EL (cell line): ENCODE measurements at places on chromosomes 7 and 10.

- DNase-seq, result no peak
Measured at GRCh38 chr10:111856631-111857030, 326.9 kb downstream of the GPAM start.

DNA sequence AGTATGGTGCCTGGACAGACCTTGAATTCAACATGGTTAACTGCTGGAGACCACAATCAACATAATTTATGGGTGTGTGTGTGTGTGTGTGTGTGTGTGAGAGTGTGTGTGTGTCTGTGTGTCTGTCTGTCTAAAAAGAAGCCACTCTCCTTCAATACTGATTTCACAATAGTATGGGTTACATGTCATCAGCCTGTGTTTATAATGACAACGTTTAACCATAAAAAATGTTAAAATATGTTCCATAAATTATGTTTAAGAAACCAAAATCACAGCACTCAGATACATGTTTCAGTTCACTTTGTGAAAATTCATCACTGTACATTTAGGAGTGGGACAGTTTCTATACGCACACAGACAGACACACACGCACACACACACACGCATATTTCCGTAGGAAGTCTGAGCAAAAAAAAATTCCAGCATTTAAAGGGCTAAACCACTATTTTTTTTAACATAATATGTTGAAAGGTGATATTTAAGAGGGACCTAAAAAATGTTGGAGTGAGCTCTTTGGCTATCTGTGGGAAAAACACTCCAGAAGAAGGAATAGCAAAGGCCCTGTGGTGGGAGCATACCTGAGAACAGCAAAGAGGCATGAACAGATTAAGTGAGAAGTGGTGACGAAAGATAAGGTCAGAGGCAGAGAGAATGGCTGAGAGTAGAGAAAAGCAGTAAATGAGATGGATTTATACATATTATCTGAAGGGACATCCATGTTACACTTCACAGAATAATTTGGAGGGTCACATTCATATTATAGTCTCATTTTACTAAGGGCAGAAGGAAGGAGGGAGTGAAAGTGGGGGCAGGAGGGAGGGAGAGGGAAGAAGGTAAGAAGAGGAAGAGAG lies 10.9 kb downstream of the PDZD8 start:
- DNase-seq, result peak; percentile 37

DNA sequence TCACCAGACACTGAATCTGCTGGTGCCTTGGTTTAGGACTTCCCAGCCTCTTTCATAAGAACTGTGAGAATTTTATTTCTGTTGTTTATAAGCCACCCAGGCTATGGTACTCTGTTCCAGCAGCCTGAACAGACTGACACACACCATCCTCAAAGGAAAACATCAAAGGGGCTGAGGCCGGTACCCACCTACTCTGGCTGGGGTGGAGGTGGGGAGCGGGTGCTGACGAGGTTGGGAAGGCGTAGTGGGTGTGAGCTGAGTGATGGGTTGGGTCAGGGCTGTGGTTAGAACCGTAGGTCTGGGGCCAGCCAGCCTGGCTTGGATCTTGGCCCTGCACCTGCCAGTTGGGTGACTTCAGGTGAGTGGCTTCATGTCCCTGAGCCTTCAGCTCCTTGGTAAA lies 136.3 kb downstream of the SH3PXD2A start:
- DNase-seq, result no peak

DNA sequence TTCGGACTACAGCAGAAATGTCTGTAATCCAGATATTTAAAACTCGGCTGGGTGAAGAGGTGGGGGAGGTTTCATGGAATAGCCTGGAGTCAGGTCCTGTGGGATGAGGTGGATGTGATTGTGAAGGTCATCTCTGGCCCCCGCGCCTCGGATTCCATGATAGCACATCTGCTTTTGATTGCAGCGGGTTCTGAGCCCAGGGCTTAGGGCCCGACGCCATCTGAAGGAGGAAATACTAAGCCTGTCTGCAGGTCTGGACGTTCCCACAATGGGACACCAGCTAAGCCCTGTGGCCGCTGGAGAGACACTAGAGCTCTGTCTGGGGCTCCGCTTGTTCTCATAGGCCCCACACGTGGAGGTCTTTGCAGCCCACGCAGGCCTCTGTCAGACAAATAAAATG lies 328.7 kb downstream of the CXCL12 start:
- no peak for DNase-seq

- DNase-seq, result no peak
Measured at GRCh38 chr10:125024497-125025234, 82.7 kb downstream of the ZRANB1 start.

GRCh38 chr10:106355450-106355849 lies 809.1 kb downstream of the SORCS1 start:
- no peak for DNase-seq

GRCh38 chr7:143485500-143485899 lies 7.8 kb downstream of the TAS2R41 start:
- peak; percentile 67 for DNase-seq

DNA sequence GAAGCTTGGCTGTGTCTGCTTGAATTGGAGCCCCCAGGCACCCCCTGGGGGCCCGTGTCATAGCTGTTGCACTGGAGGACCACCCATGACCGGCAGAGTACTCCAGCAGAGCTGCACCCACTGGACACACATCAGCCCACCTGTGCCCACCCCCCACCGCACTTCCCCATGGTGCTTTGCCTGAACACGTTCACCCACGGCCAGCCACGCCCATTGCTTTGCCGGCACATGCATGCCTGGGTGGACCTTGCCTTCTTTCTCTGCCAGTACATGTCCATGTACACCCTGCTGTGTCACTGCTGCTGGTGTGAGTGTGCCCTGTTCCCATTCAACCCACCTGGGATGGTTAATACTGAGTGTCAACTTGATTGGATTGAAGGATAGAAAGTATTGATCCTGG lies 88.7 kb downstream of the SAMD9 start:
- no peak for DNase-seq

GRCh38 chr10:73232887-73233286 lies 14.2 kb downstream of the DNAJC9 start:
- no peak for DNase-seq

DNA sequence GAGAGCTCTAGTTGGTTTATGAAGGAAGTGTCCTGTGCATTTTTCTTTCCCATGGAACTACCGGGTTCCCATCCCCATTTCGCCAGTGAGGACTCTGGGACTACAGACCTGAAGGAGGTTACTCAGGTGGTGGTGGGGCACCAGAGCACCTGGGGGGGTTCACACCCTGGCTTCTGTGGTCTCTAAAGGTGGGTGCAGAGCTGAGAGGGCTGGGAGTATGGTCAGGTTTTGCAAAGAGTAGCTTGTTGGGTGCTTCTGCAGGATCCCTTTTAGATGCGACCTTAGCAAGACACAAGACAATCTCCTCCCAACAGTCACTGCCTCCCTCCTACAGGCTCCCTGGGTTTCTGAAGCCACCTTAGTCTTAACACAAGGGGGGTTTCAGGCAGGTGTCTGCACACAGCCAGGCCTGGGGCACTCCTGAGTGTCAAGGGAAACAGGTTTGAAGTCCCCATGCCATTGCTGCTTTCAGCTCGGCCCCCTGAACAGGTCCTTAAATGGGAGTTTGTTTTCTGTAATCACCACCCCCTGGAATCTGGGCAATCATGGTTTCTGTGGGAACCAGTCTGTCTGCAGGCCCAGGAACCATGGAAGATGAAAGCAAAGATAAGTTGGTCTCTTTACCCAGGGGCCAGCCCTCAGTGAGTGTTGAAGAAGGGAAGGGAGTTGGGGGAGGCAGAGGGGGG lies 9.9 kb upstream of the CXCL12 start:
- no peak for DNase-seq

- DNase-seq, result no peak
Measured at GRCh38 chr7:93736668-93737369, 153.7 kb downstream of the TFPI2 start.

GRCh38 chr7:101563198-101563901 lies 65.7 kb downstream of the MYL10 start:
- DNase-seq, result no peak

DNA sequence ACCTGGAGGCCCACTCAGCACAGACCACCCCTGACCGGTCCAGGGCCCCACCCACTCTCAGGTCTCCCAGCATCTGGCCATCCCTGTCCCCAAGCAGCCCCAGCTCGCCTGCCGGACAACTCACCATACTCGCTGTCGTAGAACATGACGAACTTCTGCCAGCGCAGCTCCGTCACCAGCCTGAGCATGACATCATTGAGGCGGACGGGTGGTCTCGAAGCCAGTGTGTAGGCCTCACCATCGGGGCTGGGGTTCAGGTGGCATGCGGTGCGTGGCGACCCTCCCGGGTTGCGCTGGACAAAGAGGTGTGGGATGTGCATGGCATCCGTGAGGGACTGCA lies 160.4 kb downstream of the GRID1 start:
- DNase-seq, result no peak

GRCh38 chr10:34333513-34333912 lies 481.6 kb downstream of the PARD3 start:
- DNase-seq, result peak; percentile 34

DNA sequence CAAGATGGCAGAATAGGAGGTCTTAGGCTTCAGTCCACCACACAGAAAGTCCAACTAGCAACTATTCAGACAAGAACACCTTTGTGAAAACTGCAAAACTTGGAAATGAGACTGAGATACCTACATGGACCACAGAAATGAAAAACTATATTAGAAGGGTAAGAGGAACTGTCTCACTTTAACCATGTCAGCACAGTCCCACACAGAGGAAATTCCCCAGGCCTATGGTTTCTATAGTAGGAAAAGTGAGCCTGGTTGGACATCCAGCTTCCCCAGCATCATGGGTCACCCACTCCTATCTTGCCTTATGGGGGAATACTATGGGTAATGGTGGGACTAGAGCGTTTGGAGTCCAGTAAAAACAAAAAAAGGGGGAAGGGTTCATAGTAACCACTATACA lies 38.8 kb upstream of the CDK6 start:
- no peak for DNase-seq

DNA sequence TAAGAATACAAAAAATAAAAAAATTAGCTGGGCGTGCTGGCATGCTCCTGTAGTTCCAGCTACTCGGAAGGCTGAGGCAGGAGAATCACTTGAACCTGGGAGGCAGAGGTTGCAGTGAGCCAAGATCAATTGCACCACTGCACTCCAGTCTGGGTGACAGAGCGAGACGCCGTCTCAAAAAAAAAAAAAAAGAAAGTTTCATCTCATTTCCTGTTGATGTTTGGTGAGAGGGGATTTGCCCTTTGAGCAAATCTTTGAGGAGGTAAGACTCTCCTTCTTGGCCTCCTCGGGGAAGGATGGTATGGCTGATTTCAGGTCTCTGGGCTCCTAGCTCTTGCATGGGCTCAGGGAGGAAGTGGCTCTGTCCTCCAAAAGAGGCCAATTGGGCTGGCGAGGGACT lies 3.6 kb upstream of the GRID2IP start:
- no peak for DNase-seq

DNA sequence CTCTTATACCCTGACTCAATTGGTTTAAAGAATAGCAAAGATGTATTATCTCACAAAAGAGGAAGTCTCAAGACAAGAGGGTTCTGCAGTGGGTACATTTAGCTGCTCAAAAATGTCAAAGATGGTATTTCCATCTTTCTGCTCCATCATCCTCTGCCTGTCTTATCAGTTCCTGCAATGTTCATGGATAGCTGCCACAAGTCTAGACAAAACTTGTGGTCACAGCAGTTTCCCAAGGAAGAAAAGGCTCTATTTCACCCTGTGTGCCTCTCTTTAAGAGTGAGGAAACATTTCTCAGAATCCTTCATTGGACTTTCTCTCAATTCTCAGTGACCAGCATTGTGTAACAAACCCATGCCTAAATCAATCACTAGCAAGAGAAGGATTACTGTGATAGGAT lies 634.2 kb upstream of the AUTS2 start:
- no peak for DNase-seq

DNA sequence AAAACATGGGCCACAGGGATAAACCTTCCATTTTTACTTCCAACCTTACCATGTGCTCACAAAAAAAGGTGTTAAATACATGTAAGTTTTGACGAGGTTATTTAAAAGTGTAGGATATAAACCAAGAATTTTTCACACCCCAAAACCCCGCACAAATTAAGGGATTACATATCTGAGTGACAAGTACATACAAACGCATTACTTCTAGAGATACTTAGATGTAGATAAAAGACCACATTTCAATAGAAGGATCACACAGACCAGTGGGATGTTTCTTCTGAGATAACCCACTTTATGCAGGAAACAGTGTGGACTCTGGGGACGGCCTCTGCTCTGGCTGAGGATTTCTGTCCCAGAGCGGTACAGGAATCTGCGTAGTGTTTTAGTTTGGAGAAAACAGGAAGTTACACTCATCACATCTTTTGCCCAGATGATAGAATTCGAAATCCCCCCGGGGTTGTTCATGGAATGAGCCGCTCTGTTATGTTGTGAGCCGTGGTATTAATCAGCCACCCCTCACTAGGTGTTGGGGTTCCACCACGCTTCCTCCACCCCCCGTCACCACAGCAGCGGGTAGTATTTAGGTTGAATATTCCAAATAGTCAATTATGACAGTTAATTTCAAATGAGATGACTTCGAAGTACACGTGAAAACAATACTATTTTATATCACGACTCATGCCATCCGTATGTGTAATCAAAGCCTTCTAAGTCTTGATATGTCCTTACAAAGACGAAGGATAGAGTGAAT lies 1.3 kb upstream of the CUL1 start:
- peak; percentile 78 for DNase-seq

DNA sequence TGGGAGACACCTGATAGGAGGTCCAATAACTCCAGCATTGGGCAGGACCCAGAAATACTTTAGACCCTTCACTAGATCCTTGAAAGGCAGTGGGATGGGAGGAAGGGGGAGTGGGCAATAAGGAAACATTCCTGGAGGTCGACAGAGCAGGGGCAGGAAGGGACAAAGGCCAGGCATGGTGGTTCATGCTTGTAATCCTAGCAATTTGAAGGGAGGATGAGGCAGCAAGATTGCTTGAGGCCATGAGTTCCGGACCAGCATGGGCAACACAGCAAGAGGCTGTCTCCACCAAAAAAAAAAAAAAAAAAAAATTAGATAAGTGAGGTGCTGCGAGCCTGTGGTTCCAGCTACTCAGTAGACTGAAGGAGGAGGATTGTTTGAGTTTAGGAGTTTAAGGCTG lies 134.9 kb downstream of the JCAD start:
- no peak for DNase-seq

GRCh38 chr7:136637813-136638212 lies 230.6 kb upstream of the CHRM2 start:
- DNase-seq, result peak; percentile 47

DNA sequence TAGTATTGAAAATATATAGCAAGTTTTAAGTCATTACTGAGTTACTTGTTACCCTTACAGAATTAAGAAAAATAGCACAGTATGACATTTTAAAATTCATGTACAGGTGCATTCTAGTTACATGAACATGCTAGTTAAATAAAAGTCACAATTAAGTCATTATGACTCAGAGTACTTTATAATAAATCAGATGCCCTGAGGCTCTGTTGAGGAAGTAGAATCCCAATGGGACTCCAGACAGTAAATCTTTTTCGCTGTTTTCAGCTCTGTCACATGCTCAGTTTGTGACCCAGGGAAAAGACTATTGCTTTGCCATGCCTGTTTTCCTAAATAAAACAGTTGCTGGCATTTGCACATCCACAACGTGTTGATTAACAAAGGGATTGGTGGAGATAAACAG lies 21.0 kb downstream of the NUDT13 start:
- DNase-seq, result peak; percentile 39

- no peak for DNase-seq
Measured at GRCh38 chr10:5565205-5565545, 40.4 kb downstream of the CALML3 start.

GRCh38 chr7:156207306-156207705 lies 395.0 kb upstream of the SHH start:
- no peak for DNase-seq
